SJSA1 (cell line): ENCODE measurements at places on chromosomes 3 and 15.

- no peak for DNase-seq
Measured at GRCh38 chr3:127899200-127899599, 15.8 kb upstream of the KBTBD12 start.

- no peak for DNase-seq
Measured at GRCh38 chr3:55333046-55333445, 154.1 kb downstream of the WNT5A start.

DNA sequence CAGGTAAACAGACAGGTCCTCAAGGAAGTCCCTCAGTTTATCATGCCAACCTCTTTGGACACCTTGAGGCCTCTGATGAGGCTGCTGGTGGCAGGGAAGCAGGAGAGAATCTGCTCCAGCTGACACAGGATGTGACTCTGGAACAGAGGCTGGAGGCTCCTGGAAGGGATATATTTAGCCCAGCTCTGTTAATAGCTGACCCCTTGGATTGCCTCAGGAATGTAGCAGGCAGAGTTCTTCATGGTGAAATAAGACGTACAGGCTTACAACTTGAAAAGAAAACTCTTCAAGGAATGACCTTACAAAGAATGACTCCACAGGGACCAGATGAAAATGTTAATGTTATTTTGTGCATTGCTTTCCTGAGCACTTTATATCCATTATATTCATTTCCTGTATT is 90.5 kb downstream of the AQP9 start:
- DNase-seq = peak; percentile 28

GRCh38 chr15:36897834-36898233 is 202.5 kb downstream of the MEIS2 start:
- DNase-seq = no peak

GRCh38 chr3:62621176-62621575 is 247.8 kb upstream of the FEZF2 start:
- DNase-seq = no peak

DNA sequence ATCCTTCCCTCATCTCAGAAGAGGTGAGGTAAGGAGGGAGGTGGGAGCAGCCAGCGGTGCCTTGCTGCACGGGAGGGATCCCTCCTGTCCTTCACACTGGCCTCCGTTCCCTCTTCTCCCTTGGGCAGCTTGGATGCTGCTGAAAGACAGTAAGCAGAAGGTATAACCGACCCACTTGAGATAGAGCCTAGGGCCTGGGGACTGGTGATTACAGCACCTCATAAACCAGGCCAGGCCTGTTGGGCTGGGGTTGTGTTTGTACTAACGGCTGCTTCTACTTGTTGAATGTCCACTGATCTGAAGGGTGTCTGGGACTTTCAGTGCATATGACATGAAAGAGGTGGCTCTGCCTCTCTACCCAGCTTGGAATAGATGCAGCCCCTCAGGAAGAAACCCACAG is 25.0 kb downstream of the SEMA6D start:
- no peak for DNase-seq

DNA sequence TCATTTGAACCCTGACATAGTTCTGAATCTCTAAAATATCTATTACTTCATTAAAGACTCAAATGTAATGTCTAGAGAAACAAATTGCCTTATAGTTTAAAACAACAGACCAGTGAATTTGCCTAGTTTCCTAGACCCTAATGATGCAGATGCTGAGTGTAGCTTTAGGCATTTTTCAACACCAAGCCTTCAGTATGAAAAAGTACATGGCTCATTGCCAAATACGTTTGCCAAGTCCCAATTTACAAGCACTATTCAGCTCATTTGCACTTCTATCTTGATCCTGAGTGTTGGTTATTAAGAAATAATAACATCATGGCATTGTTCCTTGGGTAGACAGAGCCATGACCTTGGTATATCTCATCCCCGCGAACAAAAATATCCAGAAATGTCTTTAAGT is 46.8 kb downstream of the EOMES start:
- no peak for DNase-seq

DNA sequence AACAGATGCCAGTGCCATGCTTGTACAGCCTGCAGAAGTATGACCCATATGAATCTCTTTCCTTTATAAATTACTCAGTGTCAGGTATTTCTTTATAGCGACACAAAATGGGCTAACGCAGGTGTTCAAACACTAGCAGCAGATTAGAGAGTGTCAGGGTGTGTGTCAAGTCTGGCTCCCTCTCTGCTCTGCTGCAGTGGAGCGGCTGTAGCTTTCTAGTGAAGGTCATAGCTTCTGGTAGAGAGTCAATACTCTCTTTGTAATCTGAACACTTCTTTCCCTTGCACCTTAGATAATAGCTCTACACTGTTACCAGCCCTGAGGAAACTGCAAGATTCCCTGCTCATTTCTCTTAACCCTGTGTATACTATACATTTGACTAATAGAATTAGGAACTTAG is 483.2 kb upstream of the TGFBR2 start:
- DNase-seq = no peak

GRCh38 chr15:100781961-100782530 is 97.6 kb upstream of the ALDH1A3 start:
- DNase-seq = peak; percentile 20

- no peak for DNase-seq
Measured at GRCh38 chr3:78406396-78406795, 1361.4 kb downstream of the ROBO1 start.

- no peak for DNase-seq
Measured at GRCh38 chr15:66134284-66134683, 119.3 kb downstream of the MEGF11 start.

- no peak for DNase-seq
Measured at GRCh38 chr15:64521201-64521600, 60.8 kb downstream of the ZNF609 start.

- DNase-seq = no peak
Measured at GRCh38 chr15:99117563-99118257, 12.8 kb downstream of the SYNM start.

DNA sequence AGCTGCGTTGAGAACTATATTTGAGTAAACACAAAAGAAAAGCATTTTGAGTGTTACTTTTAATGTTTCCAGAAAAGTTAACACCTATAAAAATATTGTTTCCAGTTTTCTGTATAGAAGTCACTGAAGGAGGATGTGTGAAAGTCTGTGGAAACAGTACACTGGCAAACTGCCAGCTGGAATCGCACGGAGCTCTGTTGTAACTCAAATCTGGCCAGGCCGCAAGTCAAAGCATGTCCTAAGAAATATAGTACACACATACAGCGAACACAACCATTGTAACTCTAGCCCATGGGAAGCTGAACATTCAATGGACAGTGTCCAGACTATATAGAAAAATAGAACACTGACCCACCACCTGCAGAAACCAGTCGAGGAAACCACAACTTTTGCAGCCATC is 657.2 kb downstream of the FHIT start:
- DNase-seq = no peak

DNA sequence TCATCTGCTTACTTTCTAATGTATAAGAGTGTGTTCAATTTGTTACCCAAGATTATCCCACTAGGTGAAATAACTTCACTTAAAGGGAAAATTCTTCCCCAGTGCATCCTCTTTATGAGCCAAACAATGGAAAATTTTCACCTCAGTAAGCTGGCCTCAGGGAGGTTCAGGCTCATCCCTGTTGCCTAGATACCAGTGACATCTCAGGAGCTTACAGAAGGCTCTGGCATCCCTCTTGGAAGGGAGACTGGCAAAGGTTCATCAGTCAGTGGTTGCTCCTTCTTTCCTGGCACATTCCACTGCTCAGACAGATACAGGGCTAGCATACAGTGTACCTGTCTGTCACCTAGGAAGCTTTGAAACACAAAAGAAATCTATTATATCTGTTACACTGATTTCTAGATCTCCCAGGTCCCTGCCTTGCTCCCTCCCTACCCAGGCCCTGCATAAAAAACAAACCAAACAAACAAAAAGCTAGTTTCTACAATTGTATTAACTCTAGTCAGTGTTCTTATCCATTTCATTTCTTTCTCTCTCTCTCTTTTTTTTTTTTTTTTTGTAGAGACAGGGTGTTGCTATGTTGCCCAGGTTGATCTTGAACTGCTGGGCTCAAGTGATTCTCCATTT is 1.7 kb downstream of the IP6K2 start:
- no peak for DNase-seq

- no peak for DNase-seq
Measured at GRCh38 chr3:139561255-139561817, 21.8 kb upstream of the RBP1 start.
